ENCODE measurements at places on chromosomes 1 and 21.

DNA sequence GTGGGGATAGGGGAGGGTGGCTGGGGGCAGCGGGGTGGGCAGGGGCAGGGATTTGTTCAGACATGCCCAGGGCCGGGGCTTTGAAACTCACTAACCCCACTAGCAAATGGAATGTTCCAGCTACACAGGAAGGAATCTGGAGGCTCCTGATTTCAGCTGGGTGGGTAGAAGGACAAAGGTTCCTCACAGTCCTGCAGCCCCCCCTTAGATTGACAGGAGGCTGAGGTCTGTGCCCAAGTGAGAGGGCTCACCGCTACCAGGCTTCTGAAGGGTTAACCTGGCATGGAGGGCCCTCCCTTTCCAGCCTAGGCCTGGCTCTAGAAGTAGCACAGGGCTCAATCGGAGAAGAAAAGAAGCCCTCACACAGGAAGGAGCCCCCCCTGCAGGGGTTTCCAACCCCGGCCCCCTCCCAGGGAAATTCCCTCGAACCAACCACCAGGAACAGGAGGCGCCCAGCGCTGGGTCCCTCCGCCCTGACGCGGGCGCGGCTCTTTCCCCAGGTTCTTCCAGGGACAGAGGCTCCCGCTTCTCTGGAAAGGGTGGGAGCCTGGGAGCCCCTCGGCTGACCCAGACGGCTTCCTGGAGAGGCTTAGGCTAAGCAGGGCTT, 3.3 kb downstream of the EPHA2 start:
- no peak for DNase-seq

- no peak for DNase-seq
Observed at GRCh38 chr1:41673378-41673777, 188.9 kb upstream of the EDN2 start.

DNA sequence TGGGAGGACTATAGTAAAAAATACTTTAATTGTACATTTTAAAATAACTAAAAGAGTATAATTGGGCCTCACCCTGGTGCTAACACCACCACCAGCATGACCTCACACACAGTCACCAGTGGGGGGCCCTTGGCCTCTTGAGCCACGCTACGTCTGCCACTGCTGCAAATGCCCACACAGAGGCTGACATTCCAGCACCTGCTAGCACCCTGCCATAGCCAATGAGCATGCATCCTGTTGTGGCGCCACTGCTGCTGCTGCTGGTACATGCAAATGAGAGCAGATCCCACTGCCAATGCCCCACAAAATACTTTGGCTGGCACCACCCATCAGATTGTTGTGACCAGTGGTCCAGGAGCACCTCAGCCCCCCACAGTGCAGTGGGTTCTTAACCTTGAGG, 31.5 kb upstream of the TNR start:
- DNase-seq, result no peak

DNA sequence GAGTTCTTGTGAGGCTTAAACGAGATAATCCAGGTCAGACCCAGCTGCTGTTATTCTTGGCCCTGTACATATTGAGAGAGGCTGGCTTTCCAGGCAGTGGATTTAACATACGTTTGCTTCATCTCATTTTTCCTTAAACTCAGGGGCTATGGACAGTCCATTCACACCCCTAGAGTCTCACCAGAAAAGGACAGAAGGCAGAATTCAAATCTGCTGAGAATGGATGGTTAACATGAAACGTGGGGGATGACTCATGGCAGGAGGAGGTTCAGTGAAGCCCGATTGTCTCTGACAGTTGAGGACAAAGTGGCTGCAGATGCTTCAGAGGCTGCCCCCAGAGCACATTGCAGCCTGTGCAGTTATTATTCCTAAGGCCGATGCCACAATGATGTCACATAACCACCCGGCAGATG, 39.5 kb downstream of the TGFB2 start:
- no peak for DNase-seq

DNA sequence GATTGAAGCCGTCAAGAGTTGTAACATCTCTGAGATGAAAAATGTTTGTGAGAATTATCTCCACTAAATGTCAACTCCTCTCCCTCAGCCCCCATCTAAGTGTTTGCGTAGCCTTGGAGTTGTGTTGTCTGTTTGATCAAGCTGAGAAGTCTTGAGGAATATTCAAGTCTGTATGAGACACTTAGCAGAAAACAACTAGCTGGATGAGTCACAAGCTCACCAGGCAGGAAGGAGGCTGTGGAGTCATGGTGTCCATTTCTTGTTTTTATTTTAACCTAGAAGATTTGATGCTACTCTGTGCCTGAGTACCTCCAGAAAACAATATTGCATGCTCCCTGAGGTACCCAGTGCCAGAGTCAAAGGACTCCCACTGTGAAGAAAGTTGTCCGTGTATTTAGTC, 211.6 kb upstream of the PLXNA2 start:
- DNase-seq, result no peak

DNA sequence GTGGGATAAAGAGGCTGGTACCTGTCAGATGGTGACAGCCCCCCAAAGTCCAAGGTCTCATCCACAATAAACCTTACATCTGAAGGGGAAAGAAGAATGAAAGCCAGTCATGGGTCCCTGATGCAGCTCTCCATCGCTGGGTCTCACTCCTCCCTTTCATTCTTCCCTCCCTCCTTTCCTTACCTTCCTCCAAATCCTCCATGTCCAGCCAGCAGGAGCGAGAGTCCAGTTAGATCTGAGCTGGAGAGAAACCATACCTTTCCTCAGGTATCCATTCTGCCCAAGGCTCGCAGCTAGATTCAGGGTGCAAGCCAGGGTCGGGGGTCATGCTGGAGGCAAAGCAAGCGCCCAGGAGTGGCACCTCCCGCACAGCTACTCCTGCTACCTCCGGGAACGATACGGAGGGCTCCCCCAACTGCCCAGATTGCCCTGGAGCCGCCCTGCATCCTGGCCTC, 421 bp downstream of the PSRC1 start:
- DNase-seq, result no peak

DNA sequence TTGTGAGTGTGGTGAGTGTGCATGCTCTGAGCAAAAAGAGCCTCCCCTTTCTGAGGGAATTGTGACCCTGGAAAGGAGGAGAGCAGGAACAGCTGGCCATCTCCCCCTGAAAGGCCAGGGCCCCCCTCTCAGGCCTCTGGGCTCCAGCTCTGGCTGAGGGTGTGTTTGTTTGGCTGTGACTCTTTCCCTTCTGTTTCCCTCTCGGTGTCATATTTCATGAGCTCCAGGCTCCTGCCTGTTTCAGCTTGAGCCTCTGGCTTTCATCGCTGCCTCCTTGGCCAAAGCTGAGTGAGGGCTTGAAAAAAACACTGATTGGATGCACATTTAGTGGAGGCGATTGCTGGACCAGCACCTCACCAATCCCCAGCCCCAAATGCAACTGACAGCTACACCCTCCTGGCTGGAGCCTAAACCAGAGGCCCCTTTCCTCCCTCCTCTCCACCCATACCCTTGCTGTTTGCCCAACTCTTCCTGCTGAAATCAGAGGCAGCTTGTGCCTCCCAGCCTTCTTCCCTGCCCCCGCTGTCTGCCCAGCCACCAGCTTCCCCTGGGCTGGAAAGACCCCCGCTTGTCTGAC, 64.1 kb downstream of the DDR2 start:
- DNase-seq, result no peak

- no peak for DNase-seq
Observed at GRCh38 chr1:235199441-235199840, 38.4 kb upstream of the RBM34 start.

- DNase-seq, result no peak
Observed at GRCh38 chr1:164685266-164686035, 126.5 kb downstream of the PBX1 start.

GRCh38 chr1:116791727-116792126, 37.5 kb downstream of the CD2 start:
- no peak for DNase-seq

GRCh38 chr1:150233359-150234308, 2.3 kb downstream of the ANP32E start:
- DNase-seq, result no peak

GRCh38 chr1:111719135-111719534, 20.1 kb downstream of the INKA2 start:
- no peak for DNase-seq

DNA sequence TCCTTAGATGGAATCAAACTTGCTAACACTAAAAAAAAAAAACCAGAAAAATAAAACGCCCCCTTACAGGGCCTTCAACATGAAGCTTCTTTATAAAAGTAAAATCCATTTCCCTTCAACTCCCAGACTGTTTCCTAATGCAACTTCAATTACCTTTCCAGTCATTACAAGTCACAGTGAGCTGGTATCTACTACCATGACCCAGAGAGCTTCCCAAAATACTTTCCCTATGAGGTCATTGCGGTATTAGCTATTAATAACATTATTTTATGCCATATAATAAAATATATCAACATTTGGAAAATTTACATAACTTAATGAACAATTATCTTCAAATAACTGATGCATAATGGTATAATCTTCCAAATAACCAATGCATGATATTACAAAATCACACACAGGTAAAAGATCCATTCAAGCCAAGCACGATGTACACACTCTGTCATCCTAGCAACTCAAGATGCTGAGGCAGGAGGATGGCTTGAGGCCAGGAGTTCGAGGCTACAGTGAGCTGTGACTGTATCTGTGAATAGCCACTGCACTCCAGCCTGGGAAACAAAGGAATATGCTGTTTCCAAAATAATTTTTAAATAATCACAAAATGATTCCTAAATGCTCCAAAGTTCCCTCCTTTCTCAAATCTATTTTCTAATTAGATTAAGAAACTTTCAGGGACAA, 24.1 kb downstream of the EIF4G3 start:
- no peak for DNase-seq

DNA sequence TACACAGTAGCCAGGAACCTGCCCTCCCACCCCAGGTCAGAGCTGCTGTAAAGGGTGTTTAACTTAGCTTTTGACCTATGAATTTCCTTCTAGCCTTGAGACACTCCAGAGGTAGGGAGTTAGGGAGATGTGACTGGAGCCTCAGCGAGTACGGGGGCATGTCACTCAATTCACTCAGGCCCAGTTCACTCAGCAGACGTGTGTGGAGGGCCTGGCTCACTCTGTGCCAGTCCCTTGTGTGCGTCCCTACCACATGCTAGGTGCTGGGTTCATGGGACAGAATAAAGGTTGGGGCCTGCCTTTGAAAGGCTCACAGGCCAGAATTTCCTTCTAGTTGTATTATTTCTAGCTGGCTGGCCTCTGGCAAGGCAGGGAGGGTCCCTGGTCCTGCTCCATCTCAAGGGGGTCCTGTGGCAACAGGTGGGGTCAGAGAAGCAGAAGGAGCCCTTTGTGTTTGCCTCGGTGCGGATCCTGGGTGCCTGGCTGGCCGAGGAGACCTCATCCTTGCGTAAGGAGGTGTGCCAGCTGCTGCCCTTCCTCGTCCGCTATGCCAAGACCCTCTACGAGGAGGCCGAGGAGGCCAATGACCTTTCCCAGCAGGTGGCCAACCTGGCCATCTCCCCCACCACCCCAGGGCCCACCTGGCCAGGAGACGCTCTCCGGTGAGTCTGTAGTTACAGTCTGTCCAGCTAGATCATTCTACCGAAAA, 4.5 kb downstream of the NCDN start:
- no peak for DNase-seq

GRCh38 chr1:41902159-41902577, 16.6 kb downstream of the HIVEP3 start:
- DNase-seq, result no peak

- DNase-seq, result no peak
Observed at GRCh38 chr1:93531193-93531592, 83.3 kb downstream of the FNBP1L start.

DNA sequence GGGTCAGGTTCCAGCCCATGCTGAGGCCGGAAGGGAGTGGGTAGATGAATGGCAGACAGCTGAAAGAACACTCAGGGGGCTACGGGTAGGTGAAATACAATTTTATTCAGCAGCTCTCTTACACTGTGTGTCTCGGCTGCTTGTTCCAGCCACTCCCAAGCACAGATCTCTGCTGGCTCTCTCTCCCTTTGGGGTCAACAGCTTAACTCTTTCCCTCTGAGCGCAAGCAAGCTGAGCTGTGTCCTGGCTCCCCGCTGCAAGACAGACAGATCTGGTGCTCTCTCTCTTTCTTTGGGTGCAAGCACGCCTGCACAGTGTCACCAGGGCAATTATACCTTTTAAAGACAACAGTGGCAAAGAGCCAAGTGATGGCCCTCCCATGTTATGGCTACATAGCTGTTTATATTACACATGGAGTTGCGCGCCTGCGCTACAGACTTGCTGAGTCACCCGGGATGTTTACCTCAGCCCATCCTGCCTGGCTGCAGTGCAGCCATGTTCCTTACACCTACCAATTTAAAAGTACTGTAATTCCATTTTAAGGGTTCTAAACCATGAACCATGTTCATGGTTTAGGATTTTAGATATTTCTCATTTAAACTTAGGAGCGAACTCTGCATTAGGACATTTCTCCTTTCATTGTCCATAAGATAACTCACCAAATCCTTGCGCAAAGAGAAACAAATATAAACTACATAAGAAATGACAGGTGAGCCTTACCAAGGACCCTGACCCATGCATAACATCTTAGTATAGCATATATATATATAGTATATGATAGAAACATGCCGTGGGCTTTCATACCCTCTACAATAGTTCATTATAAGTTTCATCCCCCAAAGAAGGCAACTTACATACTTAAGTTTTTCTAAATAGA, 396.5 kb downstream of the SMYD3 start:
- DNase-seq, result no peak

DNA sequence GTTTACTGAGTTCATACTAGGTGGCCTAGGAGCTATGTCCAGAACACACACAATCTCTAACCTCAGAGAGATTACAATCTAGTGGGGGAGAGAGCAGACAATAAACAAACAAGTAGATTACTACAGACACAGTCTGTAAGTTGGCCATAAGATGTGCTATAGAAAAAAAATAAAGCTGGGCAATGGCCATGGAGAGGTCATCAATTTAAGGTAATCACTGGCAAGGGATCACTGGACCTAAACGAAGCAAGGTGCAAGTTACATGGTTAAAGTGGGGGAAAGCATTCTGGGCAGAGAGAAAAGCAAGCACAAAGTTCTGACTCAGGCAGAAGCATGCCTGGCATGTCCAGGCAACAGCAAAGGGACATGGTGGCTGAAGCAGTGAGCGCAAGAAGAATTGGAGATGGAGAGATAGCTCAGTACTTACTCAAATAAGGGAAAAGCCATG, 147.0 kb downstream of the RERE start:
- no peak for DNase-seq

DNA sequence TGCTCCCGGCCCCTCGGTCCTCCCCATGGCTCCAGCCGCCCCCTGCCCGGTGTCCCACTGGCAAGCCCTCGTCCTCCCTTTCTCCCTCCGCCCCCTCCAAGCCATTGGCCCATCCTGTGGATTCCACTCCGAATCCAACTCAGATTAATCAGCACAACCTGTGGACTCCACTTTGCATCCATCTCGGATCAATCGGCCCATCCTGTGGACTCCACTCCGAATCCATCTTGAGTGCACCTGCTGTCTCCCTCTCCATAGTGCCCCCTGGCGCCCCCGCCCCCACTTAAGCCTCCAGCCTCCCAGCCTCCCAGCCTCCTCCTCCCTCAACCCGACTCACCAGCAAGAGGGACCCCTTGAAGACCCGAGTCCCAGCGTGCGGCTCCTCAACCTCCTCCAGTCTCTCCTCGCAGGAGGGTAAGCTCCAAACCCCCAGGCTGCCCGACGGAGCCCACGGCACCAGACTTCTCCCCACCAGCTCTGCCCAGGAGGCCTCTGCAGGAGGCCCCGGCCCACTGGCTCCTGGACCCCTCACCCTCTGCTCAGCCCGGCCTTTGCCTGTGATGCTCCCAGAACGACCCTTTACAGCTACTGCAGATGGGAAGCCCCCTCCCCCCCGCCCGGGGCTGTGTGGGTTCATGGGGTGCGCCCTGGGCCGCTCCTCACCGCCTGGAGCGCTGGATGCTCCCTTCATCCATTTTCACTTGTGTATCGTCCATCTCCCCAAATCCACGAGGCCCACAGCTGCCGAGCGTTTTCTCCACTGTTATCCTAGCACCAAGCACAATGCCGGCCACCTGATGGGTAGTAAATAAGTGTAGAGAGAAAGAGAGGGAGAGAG, 40.6 kb upstream of the TSPEAR start:
- DNase-seq, result no peak

Data from stimulated activated CD4-positive, alpha-beta T cell treated with anti-CD3 and anti-CD28 coated beads, Interleukin-1b, Interleukin-23, amount 100 ng/mL, for 1 hour (primary cell).